ENCODE measurements at places on chromosomes 16 and 17. TPM values are rescaled to one million over a fixed set of nuclear protein-coding genes. Genes with fewer than 3 reads are reported as not detected.

- no peak for DNase-seq
These were observed 20.0 kb upstream of the LRRC75A start for GRCh38 chr17:16512011-16512410.

DNA sequence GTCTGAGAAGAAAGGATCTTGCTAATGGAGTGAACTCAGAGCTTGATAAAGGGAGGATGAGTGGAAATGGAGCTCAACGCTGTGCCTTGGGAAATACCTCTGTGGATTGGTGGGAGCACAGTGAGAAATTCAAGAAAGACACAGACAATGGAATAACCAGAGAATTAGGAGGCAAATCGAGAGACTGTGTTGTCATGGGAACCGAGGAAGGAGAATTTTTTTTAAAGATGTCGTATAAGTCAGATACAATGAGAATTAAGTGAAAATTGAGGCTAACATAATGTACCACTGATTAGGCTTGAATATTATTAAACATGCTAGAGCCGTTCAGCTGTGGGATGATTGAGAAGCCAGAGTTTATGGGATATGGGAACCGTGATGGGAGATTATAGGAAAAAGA, 134.2 kb downstream of the PRKCA start:
- DNase-seq: no peak

TBX4 gene
- not detected for total RNA-seq

- DNase-seq: no peak
These were observed 19.7 kb downstream of the LUC7L3 start for GRCh38 chr17:50739098-50739497.

PDE6G gene
- 0.67 TPM for total RNA-seq

TP53TG3B gene
- total RNA-seq: not detected

DNA sequence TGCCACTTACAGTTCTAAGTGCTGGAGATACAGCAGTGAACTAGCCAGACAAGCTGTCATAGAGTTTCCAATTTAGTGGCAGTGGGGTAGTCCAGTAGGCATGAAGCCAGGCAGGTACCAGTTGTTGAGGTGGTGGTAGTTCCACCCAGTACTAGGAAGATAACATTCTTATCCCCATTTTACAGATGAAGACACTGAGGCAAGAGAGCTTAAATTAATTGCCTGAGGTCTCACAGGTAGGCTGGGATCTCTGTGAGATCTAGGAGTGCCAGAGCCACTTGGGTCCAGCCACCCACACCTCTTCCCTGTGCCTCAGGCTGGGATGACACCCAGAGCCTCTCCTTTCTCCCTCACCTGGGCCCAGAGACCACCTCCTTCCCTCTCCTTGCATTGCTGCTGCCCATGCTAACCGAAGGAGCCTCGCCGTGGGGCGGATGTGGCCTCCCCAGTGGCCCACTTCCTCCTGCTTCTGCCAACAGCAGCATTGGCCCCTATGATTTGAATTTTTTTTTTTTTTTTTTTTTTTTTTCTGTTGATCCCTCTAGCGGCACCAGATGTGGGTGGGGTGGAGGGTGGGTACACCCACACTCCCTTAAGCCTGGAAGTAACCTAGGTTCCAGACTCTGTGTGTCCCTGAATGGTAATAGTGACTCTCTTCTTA, 114.0 kb downstream of the PRKCB start:
- peak; percentile 22 for DNase-seq

DNA sequence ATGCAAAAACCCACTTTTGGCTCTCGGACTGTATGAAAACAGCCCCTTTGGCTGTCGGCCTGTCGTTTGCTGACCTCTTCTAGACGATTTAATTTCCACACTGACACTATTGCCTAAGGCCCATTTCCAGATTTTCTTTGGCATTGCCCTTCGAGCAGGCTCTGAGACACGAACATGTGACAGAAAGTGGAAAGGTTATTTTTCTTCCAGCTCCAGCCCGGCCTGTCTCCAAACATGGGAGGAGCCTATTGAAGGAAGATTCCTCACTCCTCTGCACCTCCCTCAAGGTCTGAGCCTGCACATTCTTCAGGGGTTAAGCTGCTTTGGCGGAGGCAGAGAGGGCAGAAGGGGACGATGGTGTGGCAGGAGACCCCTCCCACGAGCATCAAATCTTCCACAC, 85.9 kb upstream of the FOXF1 start:
- no peak for DNase-seq

GRCh38 chr16:88526008-88526905, 43.9 kb upstream of the ZC3H18 start:
- DNase-seq: no peak

SOX8 gene
- total RNA-seq: 1.1 TPM

- no peak for DNase-seq
These were observed 3.5 kb downstream of the CTNS start for GRCh38 chr17:3639981-3640596.

OR1F1 gene
- total RNA-seq: not detected

- DNase-seq: no peak
These were observed 87.0 kb upstream of the FBXO47 start for GRCh38 chr17:39054111-39054645.

DNA sequence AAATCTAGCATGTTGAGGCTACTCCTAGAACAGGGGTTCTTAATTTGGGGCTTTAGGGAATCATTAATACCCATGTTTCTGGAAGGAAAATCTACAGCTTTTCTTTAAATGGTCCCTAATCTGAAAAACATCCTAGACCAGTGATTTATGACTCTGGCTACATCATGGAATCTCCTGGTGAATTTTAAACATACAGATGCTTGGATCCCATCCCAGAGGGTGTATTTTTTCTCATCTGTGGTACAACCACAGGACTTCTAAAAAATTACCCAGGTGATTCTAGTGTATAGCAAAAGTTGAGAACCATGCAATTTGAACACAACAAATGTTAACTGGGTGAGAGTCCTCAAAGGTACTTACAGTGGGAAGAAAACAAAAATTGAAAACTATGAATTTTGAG, 41.5 kb downstream of the KANSL1 start:
- DNase-seq: no peak

PRR15L gene
- total RNA-seq: not detected

BCAR1 gene
- total RNA-seq: 0.44 TPM

- no peak for DNase-seq
These were observed 74.1 kb upstream of the TBX2 start for GRCh38 chr17:61325382-61326073.

OSGIN1 gene
- 0.72 TPM for total RNA-seq

DNA sequence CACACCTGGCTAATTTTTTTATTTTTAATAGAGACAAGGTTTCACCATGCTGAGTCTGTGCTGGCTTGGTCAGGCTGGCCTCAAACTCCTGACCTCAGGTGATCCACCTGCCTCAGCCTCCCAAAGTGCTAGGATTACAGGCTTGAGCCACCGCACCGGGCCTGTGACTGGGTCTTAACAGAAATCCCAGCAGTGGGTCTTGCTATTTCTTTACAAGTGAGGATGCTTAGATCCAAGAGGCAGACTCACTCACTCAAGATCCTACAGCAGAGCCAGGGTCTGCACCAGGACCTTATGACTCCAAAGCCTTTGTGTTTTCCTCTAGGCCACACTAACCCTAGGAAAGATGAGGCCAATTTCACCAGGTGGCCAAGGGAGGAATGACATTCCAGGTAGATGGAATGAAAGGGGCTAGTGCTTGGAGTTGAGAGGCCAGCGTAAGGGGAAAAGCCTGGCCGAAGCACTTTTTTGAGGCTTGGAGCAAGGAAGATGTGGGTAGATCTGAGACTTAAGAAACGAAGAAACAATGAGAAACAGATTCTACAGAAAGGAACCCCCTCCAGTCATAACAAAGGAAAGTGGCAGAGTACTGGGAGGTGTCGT, 5.7 kb upstream of the STAT5A start:
- no peak for DNase-seq

DNA sequence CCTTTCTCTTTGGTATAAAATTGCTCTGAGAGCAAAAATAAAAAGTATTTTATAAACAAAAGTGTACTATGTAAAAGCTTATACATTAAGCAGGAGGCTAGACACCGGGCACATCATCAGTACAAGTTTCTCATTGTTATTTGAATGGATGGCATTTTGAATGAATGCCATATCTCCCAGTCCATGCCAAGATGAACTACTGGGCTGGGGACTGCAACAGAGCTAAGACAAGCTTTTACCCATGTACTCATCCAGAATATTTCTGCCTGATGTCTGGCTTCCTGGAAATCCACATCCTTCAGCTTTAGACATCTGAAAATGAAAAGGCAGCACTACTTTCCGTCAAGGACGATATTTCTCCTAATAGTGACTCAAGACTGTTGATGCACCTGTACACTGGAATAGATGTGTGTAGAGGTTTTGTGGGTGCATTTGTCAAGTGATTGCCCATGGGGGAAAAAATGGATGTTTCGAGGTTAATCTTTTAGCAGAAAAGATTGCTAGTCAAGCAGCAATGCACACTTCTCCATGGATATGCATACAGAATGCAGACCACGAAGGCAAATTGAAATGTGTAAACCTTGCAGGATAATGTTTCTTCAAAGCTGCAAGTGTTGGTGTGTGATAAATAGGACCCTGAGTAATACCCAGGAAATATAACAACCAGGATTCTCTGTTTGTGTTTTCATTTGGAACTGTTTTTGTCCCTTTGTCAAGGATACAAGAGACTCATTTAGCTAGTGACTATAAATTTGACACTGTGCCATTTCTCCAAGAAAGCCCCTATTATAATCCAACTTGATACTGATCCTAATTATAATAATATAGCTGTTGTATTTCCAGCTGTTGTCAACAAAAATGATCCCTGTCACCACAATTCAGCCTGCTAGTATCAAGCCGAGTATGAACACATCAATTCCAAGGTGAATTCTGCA, 173.8 kb downstream of the CDH8 start:
- DNase-seq: no peak

- DNase-seq: no peak
These were observed 16.2 kb upstream of the CPHXL start for GRCh38 chr16:75742424-75743047.

ZC3H18 gene
- 162 TPM for total RNA-seq

DNA sequence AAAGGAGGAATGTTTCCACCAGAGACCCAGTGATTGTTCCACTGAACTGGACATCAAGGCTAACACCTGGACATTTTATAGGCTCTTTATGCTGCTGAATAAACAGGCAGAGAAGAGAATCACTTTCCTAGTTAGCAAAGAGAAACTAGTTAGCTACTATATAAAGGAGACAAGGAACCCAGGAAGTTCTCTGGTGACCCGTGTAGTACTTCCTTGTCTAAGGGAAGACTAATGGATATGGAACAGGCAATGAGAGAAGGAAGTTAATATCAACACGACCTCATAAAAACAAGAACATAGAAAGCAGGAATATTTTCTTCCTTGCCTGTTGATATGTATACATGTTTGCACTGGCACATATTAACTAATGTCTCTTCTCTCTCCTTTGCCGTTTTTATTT, 30.8 kb upstream of the RPL38 start:
- DNase-seq: no peak

MYO15B gene
- total RNA-seq: 117 TPM

SCARF1 gene
- total RNA-seq: 1.5 TPM

FBXO31 gene
- total RNA-seq: 35.5 TPM

CCNF gene
- 6.8 TPM for total RNA-seq

DNA sequence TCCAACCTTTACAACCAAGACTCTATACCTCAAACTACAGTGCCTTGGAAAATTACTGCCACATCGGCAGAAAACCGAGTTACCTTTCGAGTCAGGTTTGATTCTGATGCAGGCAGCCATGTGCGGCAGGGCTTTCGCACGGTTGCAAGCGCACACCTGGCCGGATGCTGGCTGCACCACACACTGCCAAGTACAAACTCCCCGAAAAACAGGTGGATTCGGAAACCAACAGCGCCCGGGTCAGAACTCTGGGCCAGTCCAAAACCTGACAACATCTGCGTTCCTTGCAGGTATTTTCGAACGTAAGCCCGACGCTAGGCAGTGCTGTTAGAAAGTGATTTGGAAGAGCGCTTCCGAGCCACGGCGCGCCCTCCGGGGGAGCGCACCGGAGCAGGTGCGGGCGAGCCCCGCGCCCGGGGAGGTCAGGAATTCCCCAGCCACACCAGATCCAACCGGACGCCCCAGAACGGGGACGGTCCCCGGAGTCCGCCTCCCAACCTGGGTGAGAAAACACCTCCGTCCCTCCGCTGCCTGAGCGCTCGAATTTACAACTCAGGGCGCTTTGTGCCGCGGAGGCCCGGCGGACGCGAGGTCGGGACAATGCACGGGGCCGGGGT, 1.2 kb downstream of the USP7 start:
- DNase-seq: peak; percentile 79

DNA sequence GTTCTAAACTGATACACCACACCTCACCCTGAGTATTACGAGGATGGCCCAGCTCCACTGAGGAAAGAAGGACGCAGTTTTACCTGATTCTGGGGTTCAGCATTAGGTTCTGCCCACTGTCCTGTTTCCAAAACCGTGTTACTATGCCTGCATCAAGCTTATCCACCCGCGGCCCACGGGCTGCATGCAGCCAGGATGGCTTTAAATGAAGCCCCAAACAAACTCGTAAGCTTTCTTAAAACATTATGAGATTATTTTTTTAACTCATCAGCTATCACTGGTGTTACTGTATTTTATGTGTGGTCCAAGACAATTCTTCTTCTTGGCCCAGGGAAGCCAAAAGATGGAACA, 4.0 kb upstream of the CD300LG start:
- DNase-seq: no peak

GRCh38 chr17:75839942-75840798, 4.0 kb downstream of the UNC13D start:
- DNase-seq: no peak

COL1A1 gene
- total RNA-seq: 26.2 TPM

GRCh38 chr16:88943131-88943664, 33.8 kb downstream of the CBFA2T3 start:
- no peak for DNase-seq

DNA sequence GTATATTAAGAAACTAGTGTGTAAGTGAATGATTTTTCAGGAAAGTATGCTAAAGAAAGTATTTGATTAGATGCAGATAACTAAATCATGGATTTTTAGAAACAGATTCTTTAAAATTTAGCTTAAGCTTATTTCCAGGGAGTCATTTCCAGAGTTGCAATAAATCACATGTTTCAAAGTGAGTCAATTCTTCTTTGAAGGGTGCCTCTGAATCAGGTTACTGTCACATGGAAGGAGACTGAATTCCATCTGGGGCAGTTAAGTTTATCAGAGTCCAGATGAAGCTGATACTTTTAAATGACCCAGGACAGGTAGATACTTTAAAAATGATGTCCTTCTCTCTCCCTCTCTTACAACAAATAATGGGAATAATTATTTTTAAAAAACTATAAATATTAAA, 5.0 kb downstream of the MFSD11 start:
- no peak for DNase-seq

DNA sequence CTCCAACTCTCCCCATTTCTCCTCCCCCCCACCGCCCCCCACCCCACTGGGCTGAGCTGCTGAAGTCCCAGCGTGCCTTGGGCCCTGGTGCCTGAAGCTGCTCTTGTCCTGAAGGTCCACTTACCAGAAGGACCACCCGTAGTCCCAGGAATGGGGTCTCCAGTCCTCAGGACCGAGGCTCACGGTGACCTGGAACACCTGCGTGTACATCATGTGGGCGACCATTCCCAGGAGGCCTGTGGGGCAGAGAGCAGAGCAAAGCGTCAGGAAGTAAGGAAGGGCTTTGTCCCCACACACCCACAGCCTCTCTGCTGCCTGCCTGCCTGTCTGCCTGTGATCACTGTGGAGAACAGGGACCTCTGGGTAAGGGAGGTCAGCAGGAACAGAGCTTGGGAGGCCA, 218.7 kb downstream of the GSG1L start:
- DNase-seq: no peak

KRTAP4-3 gene
- total RNA-seq: not detected
